ENCODE measurements at places on chromosomes 13 and 19.

- DNase-seq: peak; percentile 91
Observed at GRCh38 chr19:38657633-38658222, 10.3 kb downstream of the ACTN4 start.

GRCh38 chr13:33169273-33169980, 116.1 kb downstream of the STARD13 start:
- no peak for DNase-seq

DNA sequence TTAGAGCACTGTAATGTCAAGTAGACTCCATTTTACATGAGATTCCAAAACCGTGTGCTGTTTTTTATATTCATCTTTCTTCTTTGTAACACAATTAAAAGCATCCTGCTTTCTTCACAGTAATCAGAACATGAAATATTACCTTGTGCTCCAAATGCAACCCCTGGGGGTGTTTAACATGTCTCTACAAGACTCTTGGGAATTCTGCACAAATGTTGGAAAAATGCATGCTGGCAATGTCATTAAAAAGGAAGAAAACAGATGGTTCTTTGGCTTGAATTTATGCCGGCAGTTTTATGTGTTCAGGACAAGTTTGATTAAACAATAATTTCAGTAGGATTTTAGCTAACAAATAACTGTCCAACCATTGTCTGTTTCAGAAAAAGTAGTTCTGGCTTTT, 159.1 kb downstream of the LIG4 start:
- no peak for DNase-seq

- no peak for DNase-seq
Observed at GRCh38 chr19:48192750-48193149, 22.3 kb downstream of the ZSWIM9 start.

- DNase-seq: no peak
Observed at GRCh38 chr19:27794494-27795042, 1418.4 kb downstream of the UQCRFS1 start.

DNA sequence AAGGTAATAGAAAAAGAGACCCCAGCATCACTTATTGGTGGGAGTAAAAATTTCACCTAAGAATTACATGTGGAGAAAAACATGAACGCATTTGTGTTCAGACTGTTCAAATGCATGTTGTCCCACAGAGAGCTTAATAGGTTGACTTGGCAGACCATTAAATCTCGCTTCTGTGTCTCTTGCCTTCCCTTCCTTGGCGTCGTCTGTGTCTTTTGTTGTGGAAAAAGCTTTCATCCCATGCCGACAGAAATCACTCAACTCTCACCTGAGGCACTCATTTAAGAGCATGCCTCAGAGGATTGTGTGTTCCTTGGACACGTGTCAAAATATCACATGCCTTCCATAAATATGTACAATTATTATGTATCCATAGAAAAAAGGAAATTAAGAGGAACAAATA, 24.4 kb upstream of the CACNA1A start:
- DNase-seq: no peak

DNA sequence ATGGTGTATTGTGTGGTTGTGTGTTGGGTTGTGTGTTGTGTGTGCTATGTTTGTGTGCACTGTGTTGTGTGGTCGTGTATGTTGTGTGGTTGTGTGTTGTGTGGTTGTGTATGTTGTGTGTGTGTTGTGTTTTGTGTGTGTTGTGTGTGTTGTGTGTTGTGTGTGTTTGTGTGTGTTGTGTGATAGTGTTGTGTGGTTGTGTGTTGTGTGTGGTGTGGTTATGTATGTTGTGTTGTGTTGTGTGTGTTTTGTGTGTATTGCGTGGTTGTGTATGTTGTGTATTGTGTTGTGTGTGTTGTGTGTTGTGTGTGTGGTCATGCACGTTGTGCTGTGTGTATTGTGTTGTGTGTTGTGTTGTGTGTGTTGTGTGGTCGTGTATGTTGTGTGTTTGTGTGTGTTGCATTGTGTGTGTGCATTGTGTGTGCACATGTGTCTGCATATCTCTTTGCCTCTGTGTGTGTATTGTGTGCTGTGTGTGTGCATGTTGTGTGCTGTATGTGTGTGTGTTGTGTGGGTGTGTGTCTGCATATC, 2.9 kb downstream of the C3 start:
- no peak for DNase-seq

DNA sequence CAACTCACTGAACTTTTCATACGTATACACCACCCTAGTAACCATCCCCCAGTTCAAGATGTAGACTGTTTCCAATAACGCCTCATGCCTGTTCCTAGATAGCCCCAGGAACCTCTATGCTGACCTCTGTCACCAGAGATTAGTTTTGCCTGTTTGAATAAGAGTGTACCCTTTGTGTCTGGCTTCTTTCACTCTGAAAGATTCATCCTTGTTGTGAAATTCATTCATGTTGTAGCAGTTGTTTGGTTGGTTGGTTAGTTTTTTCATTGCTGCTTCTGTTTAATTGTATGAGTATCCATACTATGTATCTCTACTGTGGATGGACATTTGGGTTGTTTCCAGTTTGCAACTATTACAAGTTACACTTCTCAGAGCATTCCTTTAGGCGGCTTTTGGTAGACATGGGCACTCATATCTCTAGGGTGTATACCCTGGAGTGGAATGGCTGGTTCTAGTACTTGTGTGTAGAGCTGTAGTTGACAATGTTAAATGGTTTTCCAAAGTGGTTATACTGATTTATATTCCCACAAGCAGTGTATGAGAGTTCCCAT, 1.6 kb downstream of the RNASEH2B start:
- DNase-seq: no peak

DNA sequence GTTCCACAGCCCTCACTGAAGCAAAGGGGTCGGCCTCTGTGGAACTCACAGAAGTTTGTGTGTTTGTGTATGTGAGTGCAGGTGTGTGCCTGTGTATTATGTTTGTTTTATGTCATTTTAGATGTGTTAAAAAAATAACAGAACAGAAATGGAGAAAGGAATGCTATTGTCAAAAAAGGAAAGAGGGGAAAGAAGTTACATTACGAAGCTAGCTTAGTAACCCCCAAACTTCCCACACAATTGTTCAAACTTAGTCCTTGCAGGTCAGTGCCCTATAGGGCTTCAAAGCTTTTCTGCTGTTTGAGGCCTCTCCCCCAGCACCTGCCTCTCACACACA, 1505.6 kb upstream of the SLC10A2 start:
- no peak for DNase-seq

- no peak for DNase-seq
Observed at GRCh38 chr13:40193286-40194223, 472.9 kb downstream of the FOXO1 start.

DNA sequence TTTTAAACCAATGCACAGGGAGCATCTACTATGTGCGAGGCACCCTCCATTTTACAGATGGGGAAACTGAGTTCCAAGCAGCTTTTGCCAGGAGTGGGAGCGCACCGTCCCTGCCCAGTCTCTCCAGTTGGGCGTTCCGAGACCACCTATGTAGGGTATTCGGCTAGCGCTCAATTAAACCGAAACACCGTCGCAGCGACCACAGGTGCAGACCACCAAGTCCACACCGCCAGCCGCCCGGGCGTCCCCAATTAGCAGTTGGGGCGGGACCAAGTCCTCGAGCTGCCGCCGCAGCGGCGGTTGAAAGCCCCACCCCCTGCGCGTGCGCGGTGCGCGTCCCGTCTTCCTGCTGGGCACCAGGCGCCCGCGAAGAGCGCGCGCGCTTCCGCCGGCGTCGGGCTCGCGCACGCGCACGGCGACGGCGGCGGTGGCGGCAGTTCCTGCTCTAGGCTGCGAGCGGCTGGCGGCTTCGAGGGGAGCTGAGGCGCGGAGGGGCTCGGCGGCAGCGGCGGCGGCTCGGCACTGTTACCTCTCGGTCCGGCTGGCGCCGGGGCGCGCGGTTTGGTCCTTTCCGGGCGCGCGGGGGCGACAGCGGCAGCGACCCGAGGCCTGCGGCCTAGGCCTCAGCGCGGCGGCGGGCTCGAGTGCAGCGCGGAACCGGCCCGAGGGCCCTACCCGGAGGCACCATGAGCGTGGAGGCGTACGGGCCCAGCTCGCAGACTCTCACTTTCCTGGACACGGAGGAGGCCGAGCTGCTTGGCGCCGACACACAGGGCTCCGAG, at the start of gene UPF1:
Gene UPF1, plus strand, starts transcription at position 436 of the 782 bp plus-strand sequence. Its CDS starts 251 bp downstream, at position 687.
- peak; percentile 89 for DNase-seq

- DNase-seq: no peak
Observed at GRCh38 chr13:109728791-109729731, 57.3 kb downstream of the IRS2 start.

DNA sequence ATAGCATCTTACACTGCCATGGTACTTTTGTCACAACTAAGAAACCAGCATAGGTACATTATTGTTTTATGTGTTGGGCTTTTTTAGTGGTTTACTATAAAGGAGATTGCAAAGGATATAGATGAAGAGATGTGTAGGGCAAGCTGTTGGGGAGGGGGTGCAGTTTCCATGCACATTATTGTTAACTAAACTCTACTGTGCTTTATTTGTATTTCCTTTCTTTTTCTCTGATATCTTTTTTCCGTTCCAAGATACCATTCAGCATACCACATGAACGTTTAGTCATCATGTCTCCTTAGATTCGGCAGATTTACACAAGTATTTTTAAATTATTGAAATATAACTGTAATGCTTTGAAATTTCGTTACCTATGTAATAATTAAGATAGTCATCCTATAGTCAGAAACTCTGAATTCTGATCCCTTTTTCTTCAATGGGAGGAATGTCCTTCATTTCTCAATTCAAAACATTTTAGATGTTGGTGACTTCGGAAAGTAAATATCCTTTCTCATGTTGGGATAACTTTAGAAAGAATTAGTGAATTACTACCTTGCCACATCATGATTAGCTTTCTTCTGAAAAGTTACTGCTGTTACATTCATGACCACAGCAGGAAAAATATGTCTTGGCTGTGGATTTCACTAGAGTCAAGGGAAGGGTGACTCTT, 82.8 kb downstream of the FRY start:
- DNase-seq: no peak

DNA sequence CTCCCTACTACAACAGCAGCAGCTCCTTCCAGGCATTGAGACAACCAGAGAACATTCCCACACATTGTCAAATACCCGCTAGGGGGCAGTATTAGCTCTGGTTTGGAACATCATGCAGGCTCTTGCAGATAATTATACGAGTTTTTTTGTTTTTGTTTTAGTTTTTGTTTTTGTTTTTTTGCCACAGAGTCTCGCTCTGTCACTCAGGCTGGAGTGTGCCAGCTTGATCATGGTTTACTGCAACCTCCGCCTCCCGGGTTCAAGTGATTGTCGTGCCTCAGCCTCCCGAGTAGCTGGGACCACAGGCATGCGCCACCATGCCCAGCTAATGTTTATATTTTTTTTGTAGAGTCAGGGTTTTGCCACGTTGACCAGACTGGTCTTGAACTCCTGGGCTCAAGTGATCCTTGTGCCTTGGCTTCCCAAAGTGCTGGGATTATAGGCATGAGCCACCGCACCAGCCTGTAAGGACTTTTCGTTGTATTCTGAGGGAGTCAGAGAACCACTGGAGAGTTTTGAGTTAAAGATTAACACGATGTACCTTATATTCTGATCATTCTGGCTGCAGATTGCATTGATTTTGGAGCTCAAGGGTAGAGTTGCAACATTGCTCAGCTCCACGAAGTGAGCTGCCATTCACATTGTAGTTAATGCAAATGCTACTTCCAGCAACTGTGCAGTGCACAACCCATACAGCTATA, 41.7 kb upstream of the CEACAM20 start:
- DNase-seq: no peak

- DNase-seq: peak; percentile 83
Observed at GRCh38 chr19:38229585-38230073, 5.6 kb upstream of the DPF1 start.

- DNase-seq: no peak
Observed at GRCh38 chr13:97478247-97478646, 44.3 kb downstream of the RAP2A start.

GRCh38 chr13:96700657-96701056, 293.6 kb downstream of the OXGR1 start:
- DNase-seq: no peak

DNA sequence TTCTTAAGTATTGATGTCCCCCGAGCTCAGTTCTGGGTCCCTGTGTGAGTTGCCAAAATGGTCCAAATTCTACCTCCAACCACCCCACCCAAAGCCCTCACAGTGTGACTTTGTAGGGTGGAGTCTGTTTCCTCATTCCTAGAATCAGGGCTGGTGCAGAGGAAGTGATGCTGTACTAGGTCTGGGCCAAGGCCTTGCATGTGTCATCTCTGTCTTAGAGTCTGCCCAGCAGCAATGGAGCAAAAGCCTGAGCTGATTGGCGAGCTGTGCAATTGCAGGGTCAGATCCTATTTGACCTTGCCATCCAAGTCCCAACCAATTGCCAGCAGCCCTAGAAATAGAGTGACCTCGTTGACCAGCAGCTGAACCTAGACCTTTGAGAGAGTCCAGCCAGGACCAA, 97.0 kb upstream of the ANKRD10 start:
- DNase-seq: no peak

- no peak for DNase-seq
Observed at GRCh38 chr13:73623281-73623680, 510.9 kb downstream of the KLF12 start.

GRCh38 chr19:14545716-14546082, 16.3 kb downstream of the TECR start:
- no peak for DNase-seq

GRCh38 chr19:3335431-3336350, 30.7 kb upstream of the NFIC start:
- DNase-seq: no peak

DNA sequence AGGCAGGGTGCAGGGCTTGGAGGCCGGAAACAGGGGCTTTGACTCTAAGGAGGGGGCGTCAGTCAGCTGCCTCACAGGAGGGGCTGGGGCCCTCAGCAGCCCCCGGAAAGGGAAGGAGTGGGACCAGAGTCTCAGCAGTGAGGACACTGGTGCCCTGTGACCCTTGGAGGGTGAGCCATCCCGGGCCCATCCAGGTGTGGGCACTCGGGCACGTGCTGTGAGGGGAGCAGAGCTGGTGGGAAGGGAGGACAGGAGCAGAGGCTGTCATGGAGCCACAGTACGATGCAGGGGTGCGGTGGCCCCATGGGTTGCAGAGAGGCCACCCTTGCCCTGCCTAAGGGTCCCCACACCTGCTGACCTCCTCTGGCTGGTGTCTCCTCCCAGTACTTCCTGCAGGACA, 19.1 kb upstream of the ZNF544 start:
- DNase-seq: no peak

All from RWPE2 (cell line).